GM23248 (cell line): ENCODE measurements at places on chromosomes 4 and X.

- no peaks in the 10 kb centered on the region for H3K27me3 ChIP-seq
- H3K36me3 ChIP-seq = no peaks in the 10 kb centered on the region
- H3K27ac ChIP-seq = no peak overlapping the region
- H3K4me1 ChIP-seq = no peaks in the 10 kb centered on the region
Observed at GRCh38 chrX:75547783-75548182, 24.9 kb upstream of the ZDHHC15 start.

- H3K4me3 ChIP-seq = no peak overlapping the region
- no peak for DNase-seq
- H3K27me3 ChIP-seq = no peaks in the 10 kb centered on the region
- no peaks in the 10 kb centered on the region for H3K4me1 ChIP-seq
- no peaks in the 10 kb centered on the region for H3K36me3 ChIP-seq
- H3K27ac ChIP-seq = no peak overlapping the region
Observed at GRCh38 chrX:1945879-1946278, 331.0 kb downstream of the ASMT start.

DNA sequence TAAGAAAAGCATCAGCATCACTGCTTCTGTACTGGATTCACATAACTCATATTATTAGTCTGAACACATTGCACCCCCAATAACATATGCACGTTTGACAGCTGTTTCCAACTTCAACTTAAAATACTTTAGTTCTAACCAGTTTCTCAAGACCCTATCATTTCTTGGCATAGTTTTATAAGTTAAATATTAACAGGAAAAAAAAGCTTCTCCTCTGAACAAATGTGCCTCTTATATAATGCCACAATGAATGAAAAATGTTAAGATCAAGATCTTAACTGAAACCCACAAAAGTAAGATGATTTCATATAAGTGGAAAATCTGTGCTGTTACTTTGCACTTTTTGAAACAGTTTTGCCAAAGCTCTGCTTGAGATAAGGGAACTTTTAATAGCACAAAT lies 652.8 kb upstream of the FAM241A start:
- no peaks in the 10 kb centered on the region for H3K36me3 ChIP-seq
- H3K27ac ChIP-seq = no peak overlapping the region
- no peaks in the 10 kb centered on the region for H3K27me3 ChIP-seq
- H3K4me3 ChIP-seq = no peak overlapping the region

GRCh38 chr4:154427149-154427548 lies 64.5 kb downstream of the DCHS2 start:
- H3K36me3 ChIP-seq = no peaks in the 10 kb centered on the region
- H3K4me1 ChIP-seq = no peaks in the 10 kb centered on the region
- no peak overlapping the region for H3K27ac ChIP-seq
- H3K4me3 ChIP-seq = no peak overlapping the region
